ENCODE measurements at places on chromosomes 11 and 22.

- DNase-seq = no peak
These were observed 10.8 kb downstream of the PANX1 start for GRCh38 chr11:94139416-94139815.

- no peak for DNase-seq
These were observed 230.4 kb upstream of the ZC3H12C start for GRCh38 chr11:109862835-109863234.

- no peak for DNase-seq
These were observed 2.0 kb upstream of the MAPK11 start for GRCh38 chr22:50272044-50272802.

GRCh38 chr22:45407793-45408192, 5.6 kb downstream of the SMC1B start:
- DNase-seq = no peak

- no peak for DNase-seq
These were observed 51.5 kb downstream of the PIK3C2A start for GRCh38 chr11:17156283-17156682.
